NCI-H1930 (cell line): ENCODE measurements at places on chromosomes 2 and 18.

DNA sequence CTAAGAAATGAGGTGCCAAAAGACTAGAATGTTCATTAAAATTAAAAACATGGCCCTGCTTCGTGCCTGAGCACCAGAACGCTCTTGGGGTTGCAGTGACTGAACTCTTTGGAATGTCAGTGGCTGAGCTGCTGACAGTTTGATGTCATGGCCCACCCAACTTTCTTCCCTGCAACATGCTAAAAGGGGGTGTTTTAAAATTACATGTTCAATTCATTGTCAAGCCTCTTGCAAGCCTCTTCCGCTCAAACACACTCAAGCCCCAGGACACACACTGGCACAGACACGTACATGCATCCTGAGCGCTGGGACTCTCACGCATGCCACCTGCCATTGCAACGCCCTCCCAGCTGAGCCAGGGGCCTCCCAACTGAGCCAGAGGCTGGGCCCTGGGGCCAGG, 12.6 kb downstream of the RUFY4 start:
- no peak for DNase-seq

DNA sequence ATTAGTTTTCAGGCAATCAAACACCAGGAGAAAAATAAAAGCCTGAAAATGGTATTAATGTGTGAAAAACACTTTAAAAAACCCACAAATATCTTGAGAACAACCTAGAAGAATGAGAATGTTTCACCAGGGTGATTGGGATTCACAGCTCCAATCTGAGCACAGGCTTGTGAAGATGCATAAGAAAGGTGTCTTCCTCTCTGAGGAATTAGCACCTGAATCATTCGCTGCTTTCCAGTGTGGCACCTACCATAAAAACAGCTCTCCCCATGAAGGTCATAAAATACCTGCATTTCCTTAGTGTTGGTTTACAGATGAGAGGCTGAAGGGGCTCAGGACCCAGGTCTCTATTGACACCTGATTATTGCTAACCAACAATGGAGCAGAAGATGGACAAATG, 499.7 kb upstream of the KLHL29 start:
- no peak for DNase-seq

DNA sequence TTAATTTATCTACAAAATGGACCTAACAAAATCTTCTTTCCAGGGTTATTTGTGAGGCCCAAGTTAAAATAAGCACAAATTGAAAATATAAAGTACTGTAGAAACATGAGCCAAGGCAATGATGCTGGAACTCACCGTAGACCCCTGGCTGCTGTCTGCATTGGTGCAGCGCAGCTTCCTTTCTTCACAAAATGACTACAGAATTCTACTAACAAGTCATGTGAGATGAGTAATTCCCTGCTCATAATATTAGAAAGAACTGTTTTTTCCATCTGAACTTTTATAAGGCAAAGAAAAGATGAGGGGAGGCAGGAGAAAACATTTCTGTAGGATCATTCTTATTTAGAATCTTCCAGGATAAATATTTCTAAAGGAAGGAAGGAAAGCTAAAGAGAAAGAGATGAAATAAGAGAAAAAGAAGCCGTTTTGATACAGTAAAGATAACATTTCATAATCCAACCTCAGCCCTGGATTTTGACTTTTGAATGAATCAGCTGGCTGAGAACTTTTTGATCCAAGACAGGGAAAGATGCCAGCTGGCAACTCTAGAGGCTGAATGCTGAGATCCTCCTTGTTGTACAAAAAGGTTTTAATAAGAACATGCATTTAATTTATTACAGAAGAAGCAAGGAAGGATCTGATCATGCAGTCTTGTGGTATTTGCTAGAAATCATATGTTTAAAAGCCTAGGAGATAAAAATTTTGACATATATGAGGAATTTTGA, 183.9 kb upstream of the KLHL14 start:
- DNase-seq, result no peak

DNA sequence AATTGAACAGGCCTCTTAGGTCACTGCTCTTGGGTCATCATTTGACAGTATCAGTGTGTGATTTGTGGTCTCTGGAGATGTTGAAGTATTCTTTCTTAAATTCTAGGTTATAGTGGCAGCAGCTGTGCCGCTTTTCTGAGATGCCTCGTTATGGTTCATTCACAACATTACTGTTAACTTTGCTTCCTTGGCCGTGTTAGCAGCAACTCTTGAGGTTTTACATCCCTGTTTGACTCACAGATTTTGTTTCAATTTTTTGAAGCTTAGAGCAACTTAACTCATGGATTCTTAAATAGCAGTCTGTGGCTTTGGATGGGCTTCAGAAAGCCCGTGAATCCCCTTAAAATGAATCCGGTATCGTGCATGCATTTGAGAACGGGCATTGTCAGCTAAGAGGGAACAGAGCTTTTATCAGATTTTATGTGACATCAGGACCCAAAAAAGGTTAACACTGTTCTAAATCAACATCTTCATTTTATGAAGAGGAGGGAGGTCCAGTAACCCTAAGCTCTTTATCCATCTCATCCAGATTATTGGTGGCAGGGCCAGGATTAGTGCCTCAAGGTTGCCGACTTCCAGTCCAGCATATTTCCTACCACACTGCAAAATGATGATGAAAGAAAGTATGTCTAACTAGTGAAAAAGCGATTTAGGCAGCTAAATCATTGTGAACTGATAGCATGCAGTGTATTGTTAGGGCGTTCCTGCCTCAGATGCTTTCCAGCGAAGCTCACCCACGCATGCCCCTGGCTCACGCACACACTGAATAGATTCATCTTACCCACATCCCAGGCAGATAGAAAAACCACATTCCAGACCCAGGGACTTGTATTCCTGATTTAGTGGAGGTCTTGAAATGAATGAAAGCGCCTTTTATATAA, 5.1 kb downstream of the TRIB2 start:
- no peak for DNase-seq

DNA sequence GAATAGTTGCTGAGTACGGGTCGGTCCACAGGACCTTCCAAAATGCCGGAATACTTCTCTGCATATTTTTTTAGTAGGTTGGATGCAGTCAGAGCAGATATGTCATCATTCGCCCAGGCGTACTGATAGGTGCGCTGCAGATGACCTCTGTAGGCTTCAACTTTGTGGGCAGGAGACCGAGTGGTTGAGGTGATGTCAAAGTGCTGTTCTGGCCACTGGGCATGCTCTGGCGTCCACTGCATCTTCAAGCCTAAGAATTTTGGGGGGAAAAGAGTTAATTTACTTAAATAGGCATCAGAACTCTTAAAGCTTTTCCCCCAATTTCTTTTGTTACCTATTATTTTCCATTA, 124.3 kb downstream of the FIGN start:
- no peak for DNase-seq

DNA sequence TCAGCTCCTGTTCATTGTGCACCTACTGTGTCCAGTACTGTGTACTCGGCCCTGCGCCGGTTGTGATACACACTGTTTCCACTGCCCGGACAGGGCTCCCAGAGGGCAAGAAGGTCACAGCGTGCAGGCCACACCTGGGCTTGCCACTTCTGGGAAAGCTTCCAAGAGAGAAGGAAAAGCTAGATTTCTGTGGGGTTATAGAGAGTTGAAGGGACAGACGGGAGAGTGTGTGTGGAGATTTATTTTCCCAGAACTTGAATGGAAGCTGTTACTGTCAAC, 3.8 kb upstream of the CNDP1 start:
- DNase-seq, result no peak

DNA sequence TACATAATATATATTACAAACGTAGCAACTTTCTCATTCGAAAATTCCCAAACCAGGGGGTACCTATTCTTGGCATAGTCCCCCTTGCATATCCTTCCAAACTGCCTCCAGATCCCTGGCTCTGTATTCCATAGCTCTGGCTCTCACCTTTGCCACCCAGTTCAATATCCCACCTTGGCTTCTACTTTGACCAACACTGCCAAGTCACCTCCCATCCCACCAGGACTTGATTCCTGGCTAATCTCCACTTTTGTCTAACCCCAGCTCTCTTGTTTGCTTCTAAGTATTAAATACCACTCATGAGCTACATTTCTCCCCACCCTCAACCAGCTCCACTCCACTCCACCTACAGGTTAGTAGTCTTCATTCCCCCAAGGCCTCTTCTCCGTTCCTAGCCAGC, 103.2 kb upstream of the WDR75 start:
- DNase-seq, result no peak

DNA sequence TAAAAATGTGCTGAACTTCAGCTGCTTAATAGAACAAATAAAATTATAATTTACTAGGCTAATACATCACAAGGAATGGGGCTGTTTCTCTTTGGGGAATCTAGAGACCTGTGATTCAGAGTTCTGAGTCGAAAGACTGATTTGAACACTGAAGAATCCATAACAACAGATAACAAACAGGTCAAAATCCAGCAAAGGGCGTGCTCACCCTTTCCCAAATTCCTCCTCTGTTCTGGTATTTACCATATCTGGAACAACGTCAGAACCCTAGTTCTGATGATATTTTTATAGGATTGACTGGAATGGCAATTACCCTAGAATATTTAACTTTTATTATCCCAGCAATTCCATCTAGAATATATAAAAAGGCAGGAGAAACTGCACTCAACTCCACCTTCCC, 66.0 kb upstream of the ITGA6 start:
- DNase-seq, result no peak

GRCh38 chr2:66431846-66432587, 2.9 kb upstream of the MEIS1 start:
- DNase-seq, result no peak

- DNase-seq, result no peak
These were observed 42.5 kb upstream of the ATP8B1 start for GRCh38 chr18:57845605-57846074.
